Activated CD4-positive, alpha-beta T cell treated with anti-CD3 and anti-CD28 coated beads, Interleukin-2, amount 10 ng/mL, durations not matched to agents 24 days and 14 days (primary cell): ENCODE measurements at places on chromosomes 2 and 18. TPM values are rescaled to one million over a fixed set of nuclear protein-coding genes. Genes with fewer than 3 reads are reported as not detected.
A peak's percentile ranks its signal among the peaks of the same experiment; 100 is the strongest.

TRAPPC12 gene
- total RNA-seq: 87.8 and 91.7 TPM in 2 replicates

ST6GAL2 gene
- not detected in 2 replicates for total RNA-seq

VSNL1 gene
- total RNA-seq: not detected in 2 replicates

TBR1 gene
- 0.16 TPM in 1 of 2 replicates, not detected in the other for total RNA-seq

APOB gene
- total RNA-seq: not detected in 2 replicates

SNORC gene
- 1.0 and 1.2 TPM in 2 replicates for total RNA-seq

MBOAT2 gene
- 5.0 and 5.3 TPM in 2 replicates for total RNA-seq

- no peak for DNase-seq
These were observed 38.1 kb downstream of the RPL37A start for GRCh38 chr2:216536734-216537210.

DNA sequence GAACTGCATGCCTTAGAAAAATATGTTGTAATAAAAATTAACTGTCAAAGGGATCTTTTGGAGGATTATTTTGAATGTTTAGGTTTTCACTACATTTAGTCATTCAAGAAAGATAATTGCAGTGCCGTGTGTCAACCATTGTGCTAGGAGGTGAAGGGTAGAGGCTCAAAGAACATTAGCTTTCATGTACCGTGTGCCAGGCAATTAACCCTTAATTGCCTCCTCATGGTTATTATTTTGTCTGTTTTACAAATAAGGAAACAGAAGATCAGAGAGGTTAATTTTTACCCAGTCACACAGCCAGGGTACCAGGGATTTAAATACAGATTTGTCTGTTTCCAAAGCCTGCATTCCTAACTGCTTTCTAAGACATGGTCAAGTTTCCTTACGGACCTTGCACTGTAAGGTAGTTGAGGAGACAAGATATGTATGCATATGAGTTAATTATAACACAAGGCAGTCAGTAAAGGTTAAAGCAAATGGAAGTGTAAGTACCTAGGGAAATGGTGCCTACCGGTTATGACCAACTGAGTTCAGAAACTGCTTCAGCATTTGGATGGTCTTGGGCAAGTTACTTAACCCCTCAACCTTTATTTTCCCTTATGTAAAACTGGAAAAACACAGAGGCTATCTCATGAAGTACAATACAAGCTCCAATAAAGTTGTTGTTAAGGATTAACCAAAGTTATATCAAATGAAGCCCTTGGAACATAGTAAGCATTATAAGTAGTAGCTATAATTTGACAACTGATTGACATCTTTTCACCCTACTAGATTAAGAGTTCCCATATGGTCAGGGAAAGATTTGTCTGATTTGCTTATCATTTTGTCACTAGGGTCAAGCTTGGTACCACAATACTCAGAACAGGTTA lies 434.9 kb downstream of the MBD2 start:
- no peak for DNase-seq

- no peak for DNase-seq
These were observed 166.1 kb downstream of the SMAD7 start for GRCh38 chr18:48784656-48785055.

- DNase-seq: no peak
These were observed 11.7 kb downstream of the TTC32 start for GRCh38 chr2:19890104-19890503.

DNA sequence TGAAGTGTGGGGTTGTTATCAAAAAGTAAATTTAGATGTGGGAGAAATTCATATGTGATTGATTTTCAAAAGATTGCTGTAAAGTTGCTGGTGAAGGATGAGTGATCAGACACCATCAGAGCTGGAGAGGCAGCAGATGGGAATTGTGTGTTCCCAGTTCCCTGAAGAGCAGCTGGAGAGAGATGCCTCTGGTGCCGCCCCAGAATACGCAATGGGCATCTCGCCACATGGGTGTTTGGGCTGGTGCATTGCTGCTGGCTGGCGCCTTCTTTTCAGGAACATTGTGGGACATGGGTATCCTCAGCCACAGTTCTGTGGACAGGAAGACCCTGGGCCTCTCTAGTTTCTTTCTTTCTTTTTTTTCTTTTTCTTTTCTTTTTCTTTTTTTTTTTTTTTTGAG lies 11.9 kb downstream of the ATG4B start:
- DNase-seq: no peak

DNA sequence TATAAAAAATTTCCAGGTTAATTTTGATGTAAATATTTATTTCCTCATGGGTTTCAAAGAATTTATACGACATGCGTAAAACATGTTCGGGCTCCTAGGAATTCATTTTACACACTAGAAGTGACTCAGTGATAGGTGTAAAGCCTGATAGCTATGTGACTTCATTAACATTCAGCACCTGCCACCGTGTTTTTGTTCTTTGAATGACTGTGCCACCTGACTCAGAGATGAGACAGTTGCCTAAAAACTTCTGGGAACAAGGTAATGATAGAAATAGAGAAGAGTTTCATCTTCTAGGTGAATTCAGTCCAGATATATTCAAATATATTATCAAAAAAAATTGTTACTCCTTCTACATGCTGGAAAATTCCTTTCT lies 10.0 kb downstream of the IL1R2 start:
- DNase-seq: no peak

DNA sequence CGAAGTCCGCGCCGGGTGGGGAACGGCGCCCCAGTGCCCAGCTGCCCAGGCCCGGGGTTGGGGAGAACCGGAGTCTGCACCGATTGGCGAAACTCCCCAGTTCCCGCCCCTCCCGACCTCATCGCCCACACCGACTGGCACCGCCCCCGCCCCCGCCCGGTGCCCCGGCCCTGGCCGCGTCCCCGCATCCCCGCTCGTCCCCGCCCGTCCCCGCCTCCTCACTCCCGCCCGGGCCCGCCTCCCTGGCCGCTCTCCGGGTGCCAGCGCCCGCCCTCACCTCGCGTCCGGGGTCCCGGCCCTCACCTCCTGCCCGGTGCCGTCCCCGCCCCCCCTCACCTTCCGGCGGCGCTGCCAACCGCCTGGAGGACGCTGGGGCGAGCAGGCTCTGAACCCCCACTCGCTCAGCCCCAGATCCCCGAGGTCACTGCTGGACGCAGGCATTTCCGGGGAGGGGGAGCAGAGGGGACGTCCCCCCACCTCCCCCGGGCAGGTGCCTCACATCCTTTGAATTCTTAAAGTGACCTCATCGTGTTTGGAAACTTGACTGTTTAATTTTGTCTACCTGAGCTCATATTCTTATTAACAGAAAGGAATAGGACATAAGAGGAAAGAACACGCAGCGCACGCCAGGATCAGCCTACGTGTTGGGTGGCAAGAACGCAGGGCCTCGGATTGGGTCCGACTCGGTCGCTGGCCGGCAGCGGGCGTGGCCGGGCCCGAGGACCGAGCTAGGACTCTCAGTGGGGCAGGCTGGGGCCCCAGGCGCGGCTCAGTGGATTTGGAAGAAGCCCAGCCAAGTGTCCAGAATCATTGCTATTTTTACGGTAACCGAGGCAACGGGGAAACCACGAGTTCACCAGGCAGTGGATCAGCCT lies at the start of gene FAM110C:
TSS of gene FAM110C (minus strand) at position 35 of the 875 bp plus-strand sequence. CDS start 120 bp downstream, outside the sequence.
- DNase-seq: peak; percentile 84

GRCh38 chr2:73749314-73749713 lies 12.2 kb upstream of the TPRKB start:
- DNase-seq: no peak
